ENCODE measurements at places on chromosomes 6 and 20.

DNA sequence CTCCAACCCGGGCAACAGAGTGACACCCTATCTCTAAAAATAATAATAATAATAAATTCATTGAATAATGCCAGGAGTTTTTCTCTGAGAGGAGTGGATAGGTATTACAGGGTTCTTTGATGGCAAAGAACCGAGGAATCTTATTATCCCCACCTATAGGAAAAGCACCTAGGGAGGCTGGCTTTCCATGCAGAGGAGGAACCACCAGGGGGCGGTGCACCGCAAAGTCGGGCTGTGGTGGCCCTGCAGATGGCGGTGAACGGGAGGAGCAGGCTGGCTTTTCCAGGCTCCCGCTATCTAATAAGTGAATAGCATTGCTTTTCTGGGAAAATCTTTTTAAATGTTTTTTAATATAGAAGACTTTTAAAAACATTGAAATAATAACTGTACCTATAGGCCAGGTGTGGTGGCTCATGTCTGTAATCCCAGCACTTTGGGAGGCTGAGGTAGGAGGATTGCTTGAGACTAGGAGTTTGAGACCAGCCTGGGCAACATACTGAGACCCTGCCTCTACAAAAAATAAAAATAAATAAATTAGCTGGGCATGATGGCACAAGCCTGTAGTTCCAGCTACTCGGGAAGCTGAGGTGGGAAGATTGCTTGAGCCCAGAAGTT, 864.2 kb downstream of the KIF16B start:
- peak; percentile 42 for DNase-seq

GRCh38 chr20:35968930-35969329, 540 bp downstream of the CNBD2 start:
- no peak for DNase-seq

GRCh38 chr20:4809707-4810106, 88.0 kb downstream of the PRND start:
- DNase-seq: no peak

DNA sequence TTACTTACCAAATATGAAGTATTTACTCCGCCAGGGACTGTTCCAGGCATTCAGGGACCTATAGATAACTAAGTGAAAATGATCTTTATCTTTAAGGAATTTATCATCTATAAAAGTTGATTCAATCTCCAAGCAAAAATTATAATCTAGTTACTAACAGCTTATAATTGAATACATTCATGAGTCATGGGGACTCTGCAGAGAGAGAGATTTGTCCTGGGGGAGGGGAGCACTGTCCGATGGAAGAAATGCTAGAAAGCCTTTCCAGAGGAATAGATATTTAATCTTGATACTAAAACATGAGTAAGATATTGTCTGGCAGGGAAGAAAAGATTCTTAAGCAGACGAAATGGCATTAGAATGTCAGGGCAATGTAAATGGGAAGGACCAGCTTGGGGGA, 139.3 kb downstream of the CD164 start:
- no peak for DNase-seq

DNA sequence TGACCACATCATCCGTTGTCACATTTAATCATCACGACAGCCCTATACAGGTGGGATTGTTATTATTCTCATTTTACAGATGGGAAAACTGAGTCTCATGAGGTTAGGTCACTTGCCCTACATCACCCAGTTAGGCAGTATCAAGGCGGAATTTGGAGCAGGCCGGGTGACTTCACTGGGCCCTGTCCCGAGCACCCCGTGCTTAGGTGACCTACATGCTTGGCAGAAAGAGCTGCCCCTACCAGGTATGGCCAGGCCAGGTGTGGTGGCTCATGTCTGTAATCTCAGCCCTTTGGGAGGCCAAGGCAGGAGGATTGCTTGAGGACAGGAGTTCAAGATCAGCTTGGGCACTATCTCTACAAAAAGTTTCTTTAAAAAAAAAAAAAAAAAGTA, 44.0 kb downstream of the RIN2 start:
- DNase-seq: no peak

DNA sequence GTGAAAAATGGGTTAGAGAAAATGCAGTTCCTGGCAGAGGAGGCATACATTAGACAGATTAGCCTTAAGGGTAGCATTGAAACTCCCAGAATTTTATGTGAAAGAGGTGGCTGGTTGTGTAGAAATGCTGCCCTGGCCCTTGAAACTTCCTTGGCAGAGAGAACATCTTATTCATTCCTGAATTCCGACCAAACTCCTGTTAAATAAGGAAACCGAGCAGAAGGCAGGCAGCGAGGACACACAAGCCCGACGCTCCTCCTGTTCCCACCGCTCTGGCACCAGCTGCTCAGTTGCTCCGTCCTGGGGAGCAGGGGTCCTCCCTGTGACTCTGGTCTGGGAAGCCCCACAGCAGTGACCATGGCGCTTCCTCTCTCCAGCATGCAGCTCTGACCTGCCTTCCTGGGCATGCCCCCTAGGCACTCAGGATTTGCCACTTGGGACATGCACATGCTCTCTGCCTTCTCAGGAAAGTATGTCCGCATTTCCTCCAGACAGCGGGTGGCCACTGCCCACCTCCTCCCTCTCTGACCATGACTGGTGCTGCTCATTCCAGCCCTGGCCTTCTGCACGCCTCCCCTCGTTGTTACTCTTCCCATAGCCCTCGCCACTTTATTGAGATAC, 35.2 kb upstream of the CLDN20 start:
- DNase-seq: no peak

DNA sequence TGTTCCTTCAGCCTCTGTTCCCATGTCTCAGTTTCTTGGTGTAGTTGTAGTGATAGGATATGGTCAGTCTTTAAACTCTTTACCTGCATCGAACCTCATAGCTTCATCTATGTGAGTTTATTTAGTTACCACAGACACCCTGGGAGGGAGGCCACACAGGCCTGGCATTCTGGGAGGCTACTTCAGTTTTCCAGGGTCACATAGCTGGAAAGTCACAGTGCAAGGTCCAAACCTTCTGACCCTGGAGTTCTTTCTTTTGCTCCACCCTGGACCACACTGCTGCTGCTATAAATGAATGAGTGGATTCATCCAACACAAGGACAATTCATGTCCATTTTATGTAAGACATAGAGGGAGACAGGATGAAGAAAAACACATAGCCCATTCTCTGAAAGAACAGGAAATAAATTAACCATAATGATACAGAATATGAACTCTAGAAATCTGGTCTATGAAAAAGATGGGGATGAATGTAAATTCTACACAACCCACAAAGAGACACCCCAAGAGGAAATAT, 60.8 kb downstream of the LAMA4 start:
- DNase-seq: no peak

DNA sequence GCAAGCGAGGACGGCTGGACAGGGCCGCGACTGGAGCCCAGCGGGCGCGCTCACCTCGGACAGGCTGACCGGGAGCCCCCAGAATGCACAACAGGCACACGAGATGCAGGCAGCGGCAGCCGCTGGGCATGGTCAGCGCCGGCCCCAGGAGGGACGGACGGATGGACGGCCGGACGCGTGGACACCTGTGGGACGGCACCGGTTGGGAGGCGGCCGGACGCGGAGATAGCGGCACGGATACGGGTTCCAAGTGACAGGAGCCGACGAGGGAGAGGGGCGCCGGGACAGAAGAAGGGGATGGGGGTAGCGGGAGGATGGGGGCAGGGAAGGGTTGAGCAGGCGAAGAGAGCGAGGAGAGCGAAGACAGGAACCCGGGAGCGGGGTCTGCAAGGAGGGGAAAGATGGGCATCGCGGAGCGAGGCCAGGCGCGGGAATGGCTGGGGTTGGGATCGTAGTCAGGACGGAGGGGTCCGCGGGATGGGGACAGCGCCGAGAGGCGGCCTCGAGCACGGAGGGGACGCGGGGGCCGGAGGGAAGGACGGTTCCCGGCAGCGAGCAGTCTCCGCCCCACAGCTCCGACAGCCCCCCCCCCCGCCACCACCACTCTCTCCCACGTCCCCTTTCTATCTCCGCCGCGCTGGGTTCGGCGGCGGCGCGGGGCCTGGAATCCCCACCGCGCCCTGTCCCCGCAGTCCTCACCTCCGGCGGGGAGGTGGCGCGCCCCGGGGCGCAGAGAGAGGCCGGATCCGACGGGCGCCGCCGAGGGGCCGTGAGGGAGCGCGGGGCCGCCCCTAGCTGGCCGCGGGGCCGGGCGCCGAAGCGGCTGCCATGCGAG, 435 bp downstream of the DLK2 start:
- peak; percentile 71 for DNase-seq

DNA sequence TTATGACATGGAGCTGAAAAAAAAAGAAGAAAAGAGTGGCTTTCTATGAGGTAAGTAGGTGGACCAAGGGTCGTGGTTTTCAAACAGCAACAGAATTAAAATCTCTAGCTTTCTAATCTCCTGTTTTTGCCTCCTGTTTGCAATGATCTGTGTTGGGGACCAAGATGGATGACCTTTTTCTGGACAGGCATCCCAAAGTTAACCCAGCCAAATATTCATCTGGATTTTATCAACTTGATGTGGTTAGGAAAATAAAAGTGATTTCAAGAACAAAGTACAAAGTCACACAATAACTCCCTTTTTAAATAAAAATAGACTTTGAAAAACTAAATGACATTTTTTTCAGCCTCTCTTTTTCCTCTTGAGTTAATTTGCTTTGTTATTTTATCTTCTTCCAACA, 282.1 kb upstream of the PRDM1 start:
- DNase-seq: no peak

DNA sequence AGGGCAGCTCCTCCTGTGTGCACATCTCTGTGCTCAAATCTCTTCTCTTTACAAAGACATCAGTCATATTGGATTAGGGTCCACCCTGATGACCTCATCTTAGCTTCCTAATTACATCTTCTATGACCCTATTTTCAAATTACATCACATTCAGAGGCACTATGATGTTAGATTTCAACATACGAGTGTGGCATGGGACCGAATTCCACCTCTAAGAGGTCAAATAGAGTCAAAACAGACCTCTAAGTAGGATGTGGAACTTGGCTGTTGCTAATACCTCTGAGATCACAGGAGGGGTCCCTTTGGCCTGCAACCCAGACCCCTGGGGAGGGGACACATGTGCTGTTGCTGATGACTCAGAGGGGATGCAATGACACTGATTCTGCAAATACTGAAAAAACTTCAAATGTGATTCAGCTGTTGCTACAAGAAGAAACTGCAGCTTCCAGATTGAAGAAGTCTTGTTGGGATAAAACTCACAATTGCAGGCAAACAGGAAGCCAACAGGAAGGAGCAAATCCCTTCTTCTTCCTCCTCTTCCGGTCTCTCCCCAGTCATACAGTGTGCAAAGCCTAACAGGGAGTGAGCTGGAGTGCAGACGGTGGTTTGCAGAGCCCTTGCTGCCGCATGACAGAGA, 216.2 kb downstream of the MYLK4 start:
- no peak for DNase-seq

- no peak for DNase-seq
Observed at GRCh38 chr6:63214816-63215215, 3.5 kb downstream of the FKBP1C start.

- DNase-seq: no peak
Observed at GRCh38 chr6:3635482-3635881, 116.0 kb downstream of the PXDC1 start.

DNA sequence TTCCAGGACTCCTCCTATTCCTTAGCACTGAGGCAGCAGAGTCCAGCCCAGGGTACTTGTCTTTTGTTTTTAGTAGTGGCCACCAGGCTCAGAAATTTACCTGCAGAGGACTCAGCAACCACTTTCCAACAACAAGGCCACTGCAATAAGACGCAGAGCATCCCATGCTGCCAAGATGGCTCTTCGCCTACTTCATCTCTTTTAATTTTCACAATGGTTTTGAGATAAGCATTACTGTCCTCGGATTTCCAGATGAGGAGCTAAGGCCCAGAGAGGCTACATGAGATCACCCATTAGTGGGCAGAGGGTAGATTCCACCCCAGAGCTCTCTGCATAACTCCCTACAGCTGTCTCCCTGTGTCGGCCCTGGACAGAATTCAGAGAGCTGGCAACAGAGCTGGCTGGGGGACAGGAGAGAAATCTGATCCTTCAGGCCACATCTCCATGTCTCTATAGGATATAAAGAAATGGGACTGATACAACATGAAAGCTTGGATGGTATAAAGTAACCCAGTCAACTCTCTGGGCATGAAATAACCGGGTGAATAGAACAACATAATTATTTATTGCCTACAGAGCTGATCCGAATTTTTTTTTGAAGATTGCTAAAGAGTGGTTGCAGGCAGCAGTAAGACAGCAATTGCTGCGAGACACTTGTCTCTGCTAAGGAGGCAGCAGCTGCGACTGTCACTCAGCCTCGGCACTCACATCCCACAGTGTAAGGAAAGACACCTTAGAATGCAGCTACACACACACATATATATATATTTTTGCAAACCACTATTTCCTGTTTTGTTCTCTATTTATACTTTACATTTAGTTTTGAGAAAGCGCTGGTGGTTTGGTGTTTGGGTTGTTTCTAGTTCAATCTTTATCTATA, 37.2 kb downstream of the SCML4 start:
- no peak for DNase-seq

DNA sequence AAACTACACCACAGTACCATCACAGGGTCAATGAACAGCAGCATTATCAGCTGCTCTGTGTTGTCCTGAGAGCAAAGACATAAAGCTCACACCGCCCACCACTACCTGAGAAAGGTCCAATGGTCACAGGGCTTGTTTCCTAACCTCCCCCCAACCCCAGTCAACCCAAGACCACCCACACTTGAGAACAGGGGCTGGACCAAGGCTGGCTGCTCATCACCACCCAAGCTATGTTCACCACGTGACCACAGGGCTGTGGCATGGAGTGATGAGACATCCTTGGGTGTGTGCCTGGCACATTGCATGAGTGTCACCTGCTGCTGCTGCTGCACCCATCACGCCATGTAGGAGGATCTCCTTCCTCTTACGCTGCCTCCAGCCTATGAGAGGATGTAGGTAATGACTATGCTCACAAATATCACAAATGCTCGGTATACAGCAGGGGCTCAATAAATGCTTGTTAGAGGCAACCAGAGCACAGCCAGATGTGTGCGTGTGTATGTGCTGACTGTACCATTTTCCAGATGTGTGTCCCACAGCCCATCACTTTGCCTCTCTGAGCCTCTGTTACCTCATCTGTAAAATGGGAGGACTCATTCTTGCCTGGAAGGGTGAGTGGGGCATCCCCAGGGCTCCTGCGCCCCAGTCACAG, 23.3 kb upstream of the SIRPA start:
- DNase-seq: no peak

DNA sequence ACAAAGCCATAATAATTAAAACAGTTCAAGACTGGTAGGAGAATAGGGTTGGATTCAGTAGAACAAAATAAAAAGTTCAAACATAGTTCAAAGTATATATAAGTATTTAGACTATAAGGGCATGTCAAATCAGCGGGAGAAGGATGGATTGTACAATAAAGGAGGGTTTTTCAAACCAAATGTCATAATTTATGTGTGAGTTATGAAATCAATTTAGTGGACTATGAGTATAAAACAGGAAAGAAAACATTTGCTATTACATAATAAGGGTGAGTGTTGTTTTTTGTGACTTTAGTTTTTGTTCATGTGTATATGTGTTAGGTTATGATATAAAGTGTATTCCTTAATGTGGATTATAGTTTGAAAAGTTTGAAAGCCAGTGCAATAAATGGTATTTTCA, 10.6 kb downstream of the ORC3 start:
- DNase-seq: no peak
